Stimulated activated CD4-positive, alpha-beta T cell treated with anti-CD3 and anti-CD28 coated beads, Interleukin-2, amount 100 ng/mL, for 48 hours (primary cell): ENCODE measurements at places on chromosomes 4 and X.
A peak's percentile ranks its signal among the peaks of the same experiment; 100 is the strongest.

- DNase-seq = no peak
Measured at GRCh38 chr4:11028334-11028733, 343.8 kb upstream of the CLNK start.

DNA sequence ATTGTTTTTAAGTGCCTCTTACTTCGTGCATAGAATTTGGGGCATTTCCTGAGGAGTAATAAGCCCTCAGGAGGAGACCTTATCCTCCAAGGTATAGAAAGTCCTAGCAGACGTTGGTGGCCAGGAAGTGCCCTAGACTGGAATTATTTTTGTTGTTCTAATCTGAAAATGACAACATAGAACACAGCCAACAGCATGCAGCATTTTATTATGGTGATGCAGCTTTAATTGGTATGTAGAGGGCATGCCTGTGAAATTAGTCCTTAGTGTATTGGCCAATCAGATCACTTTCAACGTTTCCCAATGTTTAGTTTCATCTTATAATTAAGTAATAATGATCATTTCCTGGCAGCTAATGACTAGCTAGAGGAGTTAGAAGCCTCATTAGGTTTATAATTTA is 199.2 kb downstream of the SHROOM3 start:
- DNase-seq = no peak

DNA sequence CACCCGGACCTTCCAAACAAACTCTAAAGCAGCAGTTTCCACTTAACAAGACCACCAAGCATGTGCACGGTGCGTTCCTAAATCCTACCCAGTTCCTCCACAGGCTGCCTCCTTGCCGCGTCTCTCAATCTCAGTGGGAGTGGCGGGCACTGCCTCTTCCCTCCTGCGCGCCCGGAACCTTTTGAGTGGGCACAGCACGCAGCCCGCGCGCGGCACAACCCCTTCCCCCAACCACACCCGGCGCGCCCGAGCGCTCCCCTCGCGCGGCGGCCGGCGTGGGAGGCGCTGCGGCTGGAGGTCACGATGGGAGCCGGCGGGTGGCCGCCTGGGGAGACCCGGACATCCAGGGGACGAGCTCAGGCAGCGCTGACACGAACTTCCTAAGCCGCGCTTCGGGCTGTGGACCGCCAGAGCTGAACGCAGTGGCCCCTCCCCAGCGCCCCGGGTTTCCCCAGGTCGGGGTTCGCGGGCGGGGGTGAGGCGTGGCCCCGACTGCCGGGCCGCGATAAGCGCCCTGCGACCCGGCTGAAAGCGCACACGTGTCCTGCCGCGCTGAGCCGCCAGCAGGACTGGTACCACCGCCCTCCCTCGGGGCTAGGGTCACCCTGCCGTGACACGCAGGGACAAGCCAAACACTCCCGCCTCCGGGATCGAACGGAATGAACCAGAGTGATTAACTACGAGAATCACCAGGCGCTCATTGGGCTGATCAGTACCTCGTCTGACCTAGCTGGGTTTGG is at the start of gene ABCG2:
Gene ABCG2 (minus strand): TSS at position 151 of the 740 bp plus-strand sequence. CDS start 18,644 bp downstream, outside the sequence.
- DNase-seq = peak; percentile 32

- no peak for DNase-seq
Measured at GRCh38 chr4:42927946-42928345, 35.4 kb downstream of the GRXCR1 start.

DNA sequence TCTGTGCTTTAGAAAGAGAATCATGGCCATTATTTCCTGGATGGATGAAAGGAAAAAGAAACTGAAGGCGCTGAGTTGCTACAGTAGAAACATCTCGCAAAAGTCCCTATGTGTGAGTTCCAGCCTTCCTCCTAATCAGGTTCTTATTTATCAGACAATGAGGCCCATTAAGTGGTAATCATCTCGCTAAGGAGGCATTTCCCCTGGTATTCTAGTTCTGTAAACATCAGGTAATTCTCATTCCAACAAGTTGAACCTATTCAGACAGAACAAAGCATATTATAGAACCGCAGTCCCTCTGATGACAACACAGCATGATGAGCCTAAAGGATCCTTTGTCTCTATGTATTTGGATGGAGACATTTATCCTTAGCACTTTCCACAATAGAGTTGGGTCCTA is 205.7 kb upstream of the MAOA start:
- DNase-seq = no peak

- no peak for DNase-seq
Measured at GRCh38 chr4:121685257-121685656, 11.5 kb downstream of the ANXA5 start.

GRCh38 chrX:30615229-30615628 is 37.7 kb upstream of the TASL start:
- DNase-seq = no peak

- DNase-seq = no peak
Measured at GRCh38 chr4:26727844-26728243, 132.8 kb upstream of the STIM2 start.

GRCh38 chrX:45001048-45001447 is 128.1 kb downstream of the KDM6A start:
- no peak for DNase-seq

GRCh38 chr4:90946945-90947344 is 819.8 kb downstream of the CCSER1 start:
- no peak for DNase-seq

- no peak for DNase-seq
Measured at GRCh38 chrX:2463973-2464676, 36.7 kb downstream of the DHRSX start.

- DNase-seq = no peak
Measured at GRCh38 chrX:139299309-139299708, 231.2 kb upstream of the F9 start.

GRCh38 chr4:126328914-126329313 is 1014.2 kb downstream of the FAT4 start:
- no peak for DNase-seq

GRCh38 chrX:7635604-7636003 is 207.4 kb upstream of the VCX start:
- no peak for DNase-seq

- no peak for DNase-seq
Measured at GRCh38 chrX:110331444-110332030, 13.7 kb upstream of the AMMECR1 start.

- DNase-seq = no peak
Measured at GRCh38 chr4:17814140-17814539, 3.4 kb downstream of the NCAPG start.

DNA sequence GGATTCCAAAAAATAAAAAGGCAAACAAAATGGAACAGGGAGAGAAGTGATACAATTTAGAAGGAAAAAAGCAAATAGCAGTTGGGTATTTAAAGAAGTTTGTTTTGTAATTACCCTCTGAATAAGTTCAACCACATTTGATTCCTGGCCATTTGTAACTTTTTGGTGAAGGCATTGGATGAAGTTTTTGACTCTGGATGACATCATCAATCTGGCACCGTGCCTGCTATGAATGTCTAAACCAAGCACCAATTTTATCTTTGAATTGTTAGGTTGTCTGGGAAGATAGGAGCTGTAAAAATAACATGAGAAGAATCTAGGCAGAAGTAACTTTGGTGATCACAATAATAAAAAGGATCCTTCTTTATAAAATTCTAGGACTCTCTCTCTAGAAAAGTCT is 29.5 kb downstream of the TMPRSS11A start:
- no peak for DNase-seq

- DNase-seq = no peak
Measured at GRCh38 chr4:8860096-8860891, 11.3 kb downstream of the HMX1 start.

DNA sequence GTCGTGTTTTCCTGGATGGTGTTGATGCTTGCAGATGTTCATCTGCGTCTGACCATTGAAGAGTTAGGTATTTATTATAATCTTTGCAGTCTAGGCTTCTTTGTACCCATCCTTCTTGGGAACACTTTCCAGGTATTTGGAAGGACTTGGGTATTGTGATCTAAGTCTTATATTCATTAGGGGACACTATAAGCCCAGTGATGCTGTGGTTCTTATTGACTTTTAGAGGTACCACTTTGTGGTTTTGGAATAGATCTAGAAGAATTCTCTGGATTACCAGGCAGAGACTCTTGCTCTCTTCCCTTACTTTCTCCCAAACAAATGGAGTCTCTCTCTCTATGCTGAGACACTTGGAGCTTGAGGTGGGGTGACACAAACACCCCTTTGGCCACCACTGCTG is 41.6 kb downstream of the AFM start:
- DNase-seq = no peak

- DNase-seq = no peak
Measured at GRCh38 chr4:2036866-2037265, 22.3 kb upstream of the NAT8L start.

DNA sequence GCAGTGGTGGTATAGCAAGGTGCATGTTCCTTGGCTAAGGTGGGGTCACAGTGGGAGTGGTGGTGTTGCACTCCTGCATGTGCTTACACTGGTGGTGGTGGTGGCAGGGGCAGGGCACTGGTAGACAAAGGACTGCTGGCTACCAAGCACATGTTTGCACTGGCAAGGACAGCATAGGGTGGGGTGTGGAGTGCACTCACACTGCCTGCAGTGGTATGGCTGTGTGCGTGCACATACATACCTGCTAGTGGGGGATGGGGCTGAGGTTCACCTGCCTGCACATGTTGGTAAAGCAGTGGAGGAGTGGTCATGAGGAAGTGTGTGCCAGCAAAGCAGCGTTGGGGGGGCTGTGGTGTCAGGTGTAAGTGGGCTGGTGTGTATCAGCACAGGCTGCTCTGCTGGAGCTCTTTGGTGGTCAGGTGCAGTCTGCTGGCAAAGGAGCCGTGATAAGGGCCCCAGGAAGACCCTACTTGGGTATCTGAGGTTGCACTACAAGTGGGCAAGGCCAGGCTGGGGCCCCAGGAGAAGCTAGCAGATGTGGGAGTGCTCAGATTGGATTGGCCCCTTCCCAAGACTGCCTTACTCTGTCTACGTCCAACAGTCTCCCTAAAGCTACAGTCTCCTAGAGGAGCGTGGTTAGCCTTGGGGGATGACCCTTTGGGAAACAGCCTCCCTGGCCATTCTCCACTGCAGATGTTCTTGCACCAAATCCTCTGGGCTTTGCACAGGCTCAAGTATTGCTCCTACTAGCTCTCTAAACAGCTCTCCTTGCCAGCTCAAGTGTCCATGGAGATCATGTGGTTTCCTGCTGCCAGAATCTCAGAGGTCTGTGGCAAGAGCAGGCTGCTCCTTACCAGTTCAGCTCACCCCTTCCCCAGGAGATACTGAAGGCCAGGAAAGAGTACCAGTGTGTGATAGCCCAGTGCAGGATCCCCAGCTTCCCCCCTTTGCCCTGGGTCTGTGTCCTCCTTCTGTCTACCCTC is 486.3 kb upstream of the PABPC4L start:
- no peak for DNase-seq

DNA sequence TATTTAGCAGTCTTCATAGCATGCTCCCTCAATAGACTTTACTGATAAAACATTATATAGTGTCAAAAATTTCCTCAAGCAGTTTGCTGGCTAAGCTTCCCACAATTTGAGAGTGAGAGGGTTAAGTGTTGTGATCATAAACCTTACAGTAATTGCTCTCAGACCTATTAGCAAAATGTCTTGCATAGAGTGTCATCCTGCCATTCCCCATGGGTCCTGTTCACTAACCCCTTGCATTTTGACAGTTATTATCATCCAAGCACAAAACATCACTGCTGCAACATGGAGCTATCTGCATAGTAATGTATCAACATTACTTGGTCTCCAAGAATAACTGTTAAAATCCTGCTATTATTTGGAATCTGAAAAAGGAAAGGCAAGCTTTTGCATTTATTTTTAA is 196.1 kb upstream of the GK2 start:
- DNase-seq = no peak

GRCh38 chrX:42954880-42955279 is 176.9 kb upstream of the PPP1R2C start:
- DNase-seq = no peak

- DNase-seq = no peak
Measured at GRCh38 chr4:16154451-16154850, 70.6 kb upstream of the PROM1 start.

DNA sequence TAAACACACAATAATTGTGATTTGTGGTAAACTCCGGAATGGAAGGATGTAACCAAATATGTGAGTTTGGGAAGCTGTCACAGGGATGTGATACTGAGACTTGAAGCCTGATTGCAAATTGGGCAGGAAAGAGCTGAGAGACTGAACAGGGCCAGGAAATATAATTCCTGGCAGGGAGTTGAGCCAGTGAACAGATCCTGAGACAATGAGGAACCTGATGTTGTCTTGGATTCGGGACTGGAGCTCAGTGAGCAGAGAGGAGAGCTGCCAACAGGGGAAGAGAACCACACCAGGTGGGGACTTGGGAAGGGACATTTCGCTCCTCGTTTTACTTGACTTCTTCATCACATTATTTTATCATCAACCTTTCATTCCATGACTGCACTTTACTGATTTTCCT is 386.0 kb downstream of the TLL1 start:
- no peak for DNase-seq

- no peak for DNase-seq
Measured at GRCh38 chr4:126718136-126718535, 914.6 kb upstream of the INTU start.

DNA sequence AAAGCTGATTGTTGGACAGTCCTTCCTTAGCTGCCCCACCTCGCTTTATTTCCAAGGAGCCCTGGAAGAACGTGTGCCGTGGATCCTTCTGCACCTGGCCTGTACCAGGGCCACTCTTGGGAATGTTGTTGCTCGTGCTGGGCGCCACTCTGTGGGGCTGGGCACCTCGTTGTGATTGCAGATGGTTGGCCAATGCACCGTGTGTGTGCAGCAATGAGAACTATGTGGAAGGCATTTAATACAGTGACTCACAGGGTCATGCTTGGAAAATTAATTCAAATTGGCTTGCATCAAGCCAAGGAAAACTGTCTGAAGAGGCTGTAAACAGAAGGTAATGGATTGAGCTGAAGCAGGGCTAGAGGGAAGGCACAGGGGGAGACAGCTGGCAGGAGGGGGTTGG is 37.0 kb upstream of the CD99L2 start:
- no peak for DNase-seq

GRCh38 chrX:22063284-22063683 is 31.2 kb downstream of the PHEX start:
- DNase-seq = peak; percentile 32

DNA sequence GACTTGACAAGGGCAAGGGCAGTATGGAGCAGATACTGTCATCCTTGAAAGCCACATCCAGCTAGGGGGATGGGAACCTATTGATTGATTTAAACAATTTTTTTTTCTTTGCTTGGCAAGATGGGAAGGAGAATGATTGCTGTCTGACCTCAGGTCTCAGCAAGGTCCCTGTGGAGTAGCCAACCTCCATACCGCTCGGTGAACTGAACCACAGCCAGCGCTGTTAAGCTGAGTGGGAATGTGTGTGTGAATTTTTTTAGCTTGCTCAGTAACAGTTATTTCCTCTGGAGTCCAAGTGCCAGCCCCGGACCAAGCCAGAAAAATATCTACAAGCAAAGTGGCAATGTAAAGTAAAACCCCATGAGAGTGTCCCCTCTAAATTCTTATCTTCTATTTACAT is 25.9 kb downstream of the DCX start:
- DNase-seq = no peak

GRCh38 chr4:67550451-67550850 is 5.1 kb upstream of the CENPC start:
- DNase-seq = no peak
